Right renal pelvis (tissue), 4 donors: ENCODE measurements at places on chromosomes 5 and 9. TPM values are rescaled to one million over a fixed set of nuclear protein-coding genes. Genes with fewer than 3 reads are reported as not detected.
A peak's percentile ranks its signal among the peaks of the same experiment; 100 is the strongest.

Gene ENHO
- 0.74 TPM for polyA plus RNA-seq

Gene OR2S2
- polyA plus RNA-seq: not detected

Gene GFRA3
- polyA plus RNA-seq: 7.3 TPM

Gene BARHL1
- not detected for polyA plus RNA-seq

Gene SPATA31A1
- not detected for polyA plus RNA-seq

Gene WWC1
- 82.1 TPM for polyA plus RNA-seq

Gene TPPP
- 3.0 TPM for polyA plus RNA-seq

Gene SURF2
- polyA plus RNA-seq: 22.3 TPM

Gene CDC20B
- polyA plus RNA-seq: 0.65 TPM

Gene SH3GL2
- 5.3 TPM for polyA plus RNA-seq

Gene TRPM3
- 14.8 TPM for polyA plus RNA-seq

Gene C5orf58
- not detected for polyA plus RNA-seq

Gene NKD2
- polyA plus RNA-seq: 20.8 TPM

GRCh38 chr5:117888688-117889087, 1099.7 kb downstream of the DTWD2 start:
- DNase-seq: no peak

- DNase-seq: no peak
Measured at GRCh38 chr9:530681-531080, 310.8 kb upstream of the DMRT1 start.

GRCh38 chr9:121160025-121160424, 41.6 kb downstream of the RAB14 start:
- no peak for DNase-seq

DNA sequence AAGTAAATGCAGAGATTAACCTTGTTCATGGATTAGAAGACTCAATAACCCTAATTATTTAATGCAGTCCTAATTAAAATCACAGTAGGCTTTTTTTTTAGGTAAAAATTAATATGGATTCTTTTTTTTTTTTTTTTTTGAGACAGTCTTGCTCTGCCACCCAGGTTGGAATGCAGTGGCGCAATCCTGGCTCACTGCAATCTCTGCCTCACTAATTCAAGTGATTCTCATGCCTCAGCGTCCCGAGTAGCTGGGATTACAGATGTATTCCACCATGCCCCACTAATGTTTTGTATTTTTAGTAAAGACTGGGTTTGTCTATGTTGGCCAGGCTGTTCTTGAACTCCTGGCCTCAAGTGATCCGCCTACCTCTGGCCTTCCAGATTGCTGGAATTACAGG, 40.6 kb downstream of the DENND4C start:
- no peak for DNase-seq

DNA sequence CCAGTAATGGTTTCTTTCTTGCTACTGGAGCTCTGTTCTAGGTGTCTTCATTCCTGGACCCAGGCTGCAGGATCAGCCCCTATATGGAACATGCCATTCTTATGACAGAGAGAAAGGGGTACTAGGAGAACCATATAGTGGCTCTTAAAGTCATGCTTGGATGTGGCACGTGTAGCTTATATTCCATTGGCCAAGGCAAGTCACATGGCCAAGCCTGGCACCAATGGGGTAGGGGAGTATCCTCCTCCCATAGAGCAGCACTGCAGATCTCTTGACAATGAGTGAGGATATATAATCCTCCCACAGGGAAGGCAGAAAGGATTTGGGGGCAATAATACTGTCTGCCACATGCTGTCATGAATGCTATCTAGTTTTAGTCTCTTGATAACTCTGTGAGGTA, 193.3 kb downstream of the PALM2AKAP2 start:
- no peak for DNase-seq

- no peak for DNase-seq
Measured at GRCh38 chr9:136010176-136010575, 49.0 kb upstream of the UBAC1 start.

- no peak for DNase-seq
Measured at GRCh38 chr5:98121036-98121936, 652.2 kb upstream of the RGMB start.

DNA sequence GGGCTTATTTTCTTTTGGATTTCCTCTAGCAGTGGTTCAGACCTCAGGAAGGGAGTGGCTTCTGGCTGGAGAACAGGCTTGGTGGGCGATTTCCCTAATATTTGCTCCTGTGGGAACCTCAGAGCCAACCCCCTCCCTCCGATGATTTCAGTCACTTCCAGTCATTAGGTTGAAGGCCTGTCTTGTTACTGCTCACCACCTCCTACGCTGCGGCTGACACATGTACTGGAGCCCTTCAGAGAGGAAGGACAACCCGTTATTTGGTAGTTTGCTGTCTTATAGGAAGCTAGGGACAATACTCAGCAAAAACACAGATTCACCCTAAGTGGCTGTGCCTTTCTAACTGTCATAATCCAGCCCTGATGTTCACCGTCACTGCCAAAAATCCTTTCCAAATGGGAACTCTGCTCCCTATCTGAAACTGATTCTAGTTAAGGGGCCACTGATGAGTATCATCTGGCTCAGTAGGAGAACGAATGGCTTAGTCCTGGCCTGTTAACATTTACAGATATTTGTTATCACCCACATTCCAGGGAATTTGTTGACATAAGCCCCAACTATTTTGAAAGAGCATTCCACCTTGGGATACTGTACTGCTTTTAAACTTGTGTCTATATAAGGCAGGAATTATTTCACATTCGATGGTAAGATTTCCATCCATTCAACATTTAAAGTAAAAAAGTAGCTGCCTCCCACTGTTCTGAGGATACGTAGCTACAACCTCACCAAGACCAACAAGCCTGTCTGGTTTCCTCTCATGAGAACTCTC, 29.3 kb upstream of the ANKH start:
- no peak for DNase-seq

GRCh38 chr9:1271367-1271766, 221.2 kb downstream of the DMRT2 start:
- no peak for DNase-seq

- DNase-seq: no peak
Measured at GRCh38 chr9:95058121-95058785, 259.3 kb downstream of the FANCC start.

GRCh38 chr5:154647761-154648145, 107.4 kb upstream of the LARP1 start:
- DNase-seq: no peak

DNA sequence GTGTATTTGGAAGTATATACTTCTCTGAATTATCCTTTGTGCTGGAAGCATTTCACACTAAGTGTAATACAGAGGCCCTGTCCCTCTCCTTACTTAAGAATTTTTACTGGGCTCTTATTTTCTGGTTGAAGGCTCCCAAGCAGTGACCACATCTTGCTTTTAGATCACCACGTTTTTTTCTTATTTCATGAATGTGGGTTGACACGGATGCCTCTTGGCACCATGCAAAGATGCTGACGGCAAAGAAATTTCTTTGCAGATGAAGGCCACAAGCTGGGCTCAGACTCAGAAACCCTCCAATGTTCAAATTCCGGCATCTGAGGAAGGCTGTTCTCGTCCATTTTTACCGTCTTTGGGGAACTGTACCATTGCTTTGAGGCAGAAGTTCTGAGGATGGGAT, 168.5 kb downstream of the HMHB1 start:
- no peak for DNase-seq

- DNase-seq: peak; percentile 75
Measured at GRCh38 chr5:146048994-146049703, 56.2 kb downstream of the PLAC8L1 start.

- DNase-seq: no peak
Measured at GRCh38 chr5:38911933-38912332, 66.1 kb downstream of the OSMR start.

DNA sequence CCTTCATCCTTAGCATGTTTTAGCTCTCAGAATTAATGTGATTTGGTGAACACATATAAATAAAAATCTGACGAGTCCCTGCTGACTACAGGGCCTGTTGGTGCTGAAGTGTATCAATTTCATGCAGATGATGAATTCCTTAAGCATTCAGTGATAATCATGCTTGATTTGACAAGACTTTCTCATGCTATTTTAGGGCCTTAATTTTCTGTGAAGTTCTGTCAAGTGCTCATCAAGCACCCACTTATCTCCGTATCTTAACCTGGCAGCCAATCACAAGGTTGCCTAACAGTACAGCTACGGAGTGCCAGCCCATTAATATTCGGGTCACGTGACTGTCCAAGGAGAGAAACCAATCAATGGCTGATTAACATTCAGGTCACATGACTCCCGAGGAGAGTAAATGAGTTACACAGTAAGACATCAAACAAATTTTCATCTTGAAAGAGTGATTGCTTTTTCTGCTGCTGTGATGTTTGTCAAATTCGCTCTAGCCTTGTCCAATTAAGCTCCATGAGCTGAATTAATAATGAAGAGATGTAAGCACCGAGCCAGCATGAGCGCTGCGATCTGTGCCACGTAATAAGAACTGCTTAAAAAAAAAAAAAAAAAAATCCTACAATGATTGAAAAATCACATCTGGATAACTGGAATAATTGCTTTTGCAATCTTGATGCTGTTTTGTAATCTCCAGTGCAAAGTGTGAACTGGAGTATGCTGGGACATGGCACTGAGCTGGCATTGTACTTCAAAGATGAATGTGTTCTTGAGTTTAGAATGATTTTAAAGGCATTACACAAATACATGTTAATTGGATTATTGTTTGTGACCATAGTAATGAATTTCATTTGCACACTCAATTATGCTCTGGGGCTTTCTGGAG, 104.3 kb upstream of the SPATA31D4 start:
- no peak for DNase-seq

- DNase-seq: no peak
Measured at GRCh38 chr5:35821513-35821912, 35.2 kb upstream of the IL7R start.

DNA sequence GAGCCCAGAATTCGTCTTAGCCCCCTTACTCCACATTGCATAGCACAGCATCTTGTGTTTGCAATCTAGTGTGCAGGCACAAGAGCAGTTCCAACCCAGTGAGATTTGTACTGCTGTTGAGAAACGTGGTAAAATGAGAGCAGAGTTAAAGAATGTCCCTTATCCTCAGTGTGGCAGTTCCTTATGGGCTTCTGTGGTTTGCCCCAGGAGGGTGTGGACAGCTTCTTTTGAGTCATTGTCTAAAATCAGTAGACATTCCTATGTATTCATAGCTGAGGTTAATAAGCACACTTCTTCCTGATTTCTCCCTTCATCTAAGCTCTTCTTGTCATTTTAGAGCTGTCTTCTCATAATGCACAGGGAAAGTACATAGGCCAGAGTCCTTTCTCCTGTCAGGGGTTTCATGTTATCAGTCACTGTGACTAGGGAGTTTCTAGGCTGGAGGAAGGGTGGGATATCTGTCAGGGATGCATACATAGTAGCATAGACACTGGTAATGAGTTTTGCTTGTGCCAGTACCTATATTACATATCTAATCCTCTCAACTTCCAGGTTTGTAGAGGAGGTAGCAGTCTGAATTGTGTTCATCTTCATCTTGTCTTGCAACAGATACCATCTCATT, 2.0 kb upstream of the CAVIN4 start:
- DNase-seq: no peak

- DNase-seq: no peak
Measured at GRCh38 chr9:95783426-95783975, 92.0 kb upstream of the ERCC6L2 start.
